ENCODE measurements at places on chromosomes 5 and 9. TPM values are rescaled to one million over a fixed set of nuclear protein-coding genes. Genes with fewer than 3 reads are reported as not detected.
A peak's percentile ranks its signal among the peaks of the same experiment; 100 is the strongest.

Gene FBXW11
- total RNA-seq, result 54.8 TPM

Gene CDKN2B
- 5.0 TPM for total RNA-seq

Gene CLK4
- total RNA-seq, result 22.3 TPM

Gene SOX30
- total RNA-seq, result not detected

Gene TERT
- not detected for total RNA-seq

Gene WNT8A
- not detected for total RNA-seq

Gene CDH6
- total RNA-seq, result not detected

Gene ZNF454
- total RNA-seq, result not detected

Gene INSL6
- total RNA-seq, result not detected

Gene SGCD
- total RNA-seq, result 0.20 TPM

Gene CDC25C
- total RNA-seq, result 14.0 TPM

GRCh38 chr5:7848296-7848695 lies 2.6 kb downstream of the CFAP90 start:
- no peaks in the 10 kb centered on the region for H3K36me3 ChIP-seq
- H3K27ac ChIP-seq, result no peak overlapping the region
- H3K4me3 ChIP-seq, result no peak overlapping the region
- DNase-seq, result no peak

- no peaks in the 10 kb centered on the region for H3K27me3 ChIP-seq
- H3K4me3 ChIP-seq, result no peak overlapping the region
- H3K4me1 ChIP-seq, result peaks cover 42% of the 10 kb centered on the region
- no peak overlapping the region for H3K27ac ChIP-seq
These were observed 43.2 kb downstream of the PSMB7 start for GRCh38 chr9:124372038-124372437.

- H3K27me3 ChIP-seq, result no peaks in the 10 kb centered on the region
- no peak overlapping the region for H3K4me3 ChIP-seq
- no peaks in the 10 kb centered on the region for H3K4me1 ChIP-seq
- no peaks in the 10 kb centered on the region for H3K36me3 ChIP-seq
These were observed 38.6 kb upstream of the SMC5 start for GRCh38 chr9:70220216-70220615.

- H3K4me3 ChIP-seq, result no peak overlapping the region
- DNase-seq, result no peak
- no peak overlapping the region for H3K27ac ChIP-seq
These were observed 240.1 kb downstream of the NR2F1-AS1 start for GRCh38 chr5:93340881-93341280.

GRCh38 chr5:179801304-179802206 lies 5.1 kb downstream of the MGAT4B start:
- no peak overlapping the region for H3K27ac ChIP-seq
- no peaks in the 10 kb centered on the region for H3K27me3 ChIP-seq
- DNase-seq, result peak; percentile 82
- H3K36me3 ChIP-seq, result peaks cover 5% of the 10 kb centered on the region

- no peaks in the 10 kb centered on the region for H3K36me3 ChIP-seq
- H3K27me3 ChIP-seq, result peaks cover 5% of the 10 kb centered on the region
- DNase-seq, result no peak
- H3K4me1 ChIP-seq, result no peaks in the 10 kb centered on the region
These were observed 15.9 kb downstream of the TAL2 start for GRCh38 chr9:105678163-105678562.

- H3K4me1 ChIP-seq, result peaks cover 34% of the 10 kb centered on the region
- H3K4me3 ChIP-seq, result peak overlapping the region; percentile 50
- H3K27ac ChIP-seq, result peak overlapping the region; percentile 71
- no peaks in the 10 kb centered on the region for H3K36me3 ChIP-seq
- no peak for DNase-seq
- no peaks in the 10 kb centered on the region for H3K27me3 ChIP-seq
These were observed 55.9 kb downstream of the DAP start for GRCh38 chr5:10704949-10705621.

DNA sequence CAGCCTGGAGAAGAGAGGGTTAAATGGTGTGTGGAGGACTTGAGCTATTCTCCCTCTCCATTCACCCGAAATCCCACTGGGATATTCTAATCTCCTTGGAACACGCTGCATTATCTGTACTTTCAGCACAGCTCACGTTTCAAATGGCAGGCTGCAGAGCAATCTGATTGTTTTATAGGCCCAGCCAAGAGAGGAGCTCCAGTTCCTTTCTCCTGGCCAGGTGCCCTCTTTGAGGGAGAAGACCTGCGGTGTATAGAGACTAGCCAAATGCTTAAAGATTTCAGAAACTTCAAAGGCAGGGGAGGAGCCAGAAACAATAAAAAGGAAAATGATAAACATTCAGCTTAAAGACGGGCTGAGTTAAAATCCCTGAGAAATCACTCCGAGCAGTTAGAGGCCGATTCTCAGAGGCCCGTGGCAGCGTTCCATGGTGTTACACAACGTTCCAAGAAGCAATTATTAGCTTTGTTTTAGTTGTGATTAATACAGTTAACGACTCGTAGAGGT lies 564.0 kb upstream of the KLF4 start:
- H3K36me3 ChIP-seq, result no peaks in the 10 kb centered on the region
- no peak overlapping the region for H3K27ac ChIP-seq
- H3K4me3 ChIP-seq, result no peak overlapping the region
- no peaks in the 10 kb centered on the region for H3K27me3 ChIP-seq
- H3K4me1 ChIP-seq, result no peaks in the 10 kb centered on the region

DNA sequence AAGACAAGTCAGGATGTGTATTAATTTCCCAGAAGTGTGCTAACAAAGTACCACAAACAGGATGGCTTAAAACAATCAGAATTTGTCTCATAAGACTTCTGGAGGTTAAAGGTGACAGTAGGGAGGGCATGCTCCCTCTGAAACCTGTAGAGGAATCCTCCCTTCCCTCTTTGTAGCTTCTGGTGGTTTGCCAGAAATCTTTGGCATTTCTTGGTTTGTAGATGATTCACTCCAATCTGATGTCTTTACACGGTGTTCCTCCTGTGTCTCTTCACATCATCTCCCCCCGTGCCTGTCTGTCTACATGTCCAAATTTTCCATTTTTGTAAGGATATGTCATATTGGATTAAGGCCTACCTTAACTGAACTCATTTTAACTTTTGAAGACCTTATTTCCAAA lies 471.5 kb downstream of the ZNF608 start:
- H3K4me3 ChIP-seq, result no peak overlapping the region
- no peak overlapping the region for H3K27ac ChIP-seq
- H3K36me3 ChIP-seq, result no peaks in the 10 kb centered on the region
- H3K27me3 ChIP-seq, result no peaks in the 10 kb centered on the region
- no peaks in the 10 kb centered on the region for H3K4me1 ChIP-seq
- no peak for DNase-seq

- no peak overlapping the region for H3K27ac ChIP-seq
- no peak overlapping the region for H3K4me3 ChIP-seq
- no peak for DNase-seq
- peaks cover 16% of the 10 kb centered on the region for H3K27me3 ChIP-seq
- H3K36me3 ChIP-seq, result no peaks in the 10 kb centered on the region
These were observed 15.6 kb downstream of the WWC1 start for GRCh38 chr5:168307022-168307421.

- H3K4me1 ChIP-seq, result no peaks in the 10 kb centered on the region
- peaks cover 35% of the 10 kb centered on the region for H3K27me3 ChIP-seq
- no peak overlapping the region for H3K27ac ChIP-seq
- H3K36me3 ChIP-seq, result no peaks in the 10 kb centered on the region
These were observed 509.3 kb downstream of the KDM4C start for GRCh38 chr9:7266911-7267595.

GRCh38 chr9:7387840-7388239 lies 411.7 kb downstream of the DMAC1 start:
- H3K27ac ChIP-seq, result no peak overlapping the region
- H3K4me1 ChIP-seq, result no peaks in the 10 kb centered on the region
- no peaks in the 10 kb centered on the region for H3K36me3 ChIP-seq
- DNase-seq, result no peak
- no peak overlapping the region for H3K4me3 ChIP-seq

DNA sequence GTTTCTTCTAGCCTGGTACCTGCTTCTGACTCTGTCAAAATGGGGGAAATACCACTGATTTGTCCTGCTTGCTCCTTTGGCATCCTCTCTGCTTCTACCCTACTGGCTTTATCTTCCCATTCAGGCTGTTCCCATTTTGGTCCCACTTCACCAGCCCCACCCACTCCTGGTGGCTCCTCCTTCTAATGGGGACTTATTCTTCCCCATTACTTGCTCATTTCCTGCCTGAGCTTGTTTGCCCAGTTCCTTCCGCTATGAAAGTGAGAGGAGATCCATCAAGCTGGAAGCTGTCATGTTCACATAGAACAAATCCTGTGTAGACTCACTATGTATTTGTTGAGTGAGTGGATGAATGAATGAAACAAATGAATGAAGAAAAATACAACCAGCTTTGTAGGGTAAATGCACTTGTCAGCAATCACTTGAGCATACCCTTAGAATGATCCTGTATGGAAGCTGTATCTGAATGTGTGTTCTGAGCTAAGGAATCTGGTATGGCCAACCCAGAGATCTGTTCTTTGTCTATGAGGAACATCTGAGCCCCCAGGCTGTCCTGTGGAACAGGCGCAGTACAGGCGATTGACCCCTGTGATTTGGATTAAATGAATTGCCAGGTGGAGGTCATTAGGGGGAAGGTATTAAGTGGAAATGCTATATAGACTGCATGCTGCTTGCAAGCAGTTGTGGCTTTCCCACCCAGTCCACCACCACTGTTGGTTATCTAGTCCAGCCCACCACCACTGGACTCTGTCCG lies 89.5 kb downstream of the APBA1 start:
- no peaks in the 10 kb centered on the region for H3K36me3 ChIP-seq
- DNase-seq, result no peak
- no peak overlapping the region for H3K4me3 ChIP-seq
- H3K27me3 ChIP-seq, result peaks cover 7% of the 10 kb centered on the region

DNA sequence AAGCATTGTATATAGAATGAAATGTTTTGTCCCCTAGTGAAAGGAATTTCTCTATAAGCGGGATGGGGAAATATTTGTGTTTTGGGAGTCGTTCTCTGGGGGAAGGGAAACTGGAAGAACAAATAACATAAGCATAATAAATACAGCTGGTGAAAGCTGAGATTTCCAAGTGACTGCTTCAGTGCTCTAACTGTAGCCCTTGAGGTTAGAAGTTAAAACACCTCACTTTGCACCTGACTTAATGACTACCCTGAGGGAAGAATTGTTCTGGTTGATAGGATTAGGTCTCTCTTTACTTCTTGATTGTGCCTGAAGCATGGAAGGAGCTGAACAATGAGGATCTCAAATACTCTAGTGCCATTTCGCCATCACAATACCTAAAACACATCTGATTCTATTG lies 307.4 kb downstream of the MAN2A1 start:
- H3K27me3 ChIP-seq, result peaks cover 10% of the 10 kb centered on the region
- no peaks in the 10 kb centered on the region for H3K36me3 ChIP-seq
- no peak for DNase-seq
- no peak overlapping the region for H3K27ac ChIP-seq
- H3K4me1 ChIP-seq, result peaks cover 11% of the 10 kb centered on the region

DNA sequence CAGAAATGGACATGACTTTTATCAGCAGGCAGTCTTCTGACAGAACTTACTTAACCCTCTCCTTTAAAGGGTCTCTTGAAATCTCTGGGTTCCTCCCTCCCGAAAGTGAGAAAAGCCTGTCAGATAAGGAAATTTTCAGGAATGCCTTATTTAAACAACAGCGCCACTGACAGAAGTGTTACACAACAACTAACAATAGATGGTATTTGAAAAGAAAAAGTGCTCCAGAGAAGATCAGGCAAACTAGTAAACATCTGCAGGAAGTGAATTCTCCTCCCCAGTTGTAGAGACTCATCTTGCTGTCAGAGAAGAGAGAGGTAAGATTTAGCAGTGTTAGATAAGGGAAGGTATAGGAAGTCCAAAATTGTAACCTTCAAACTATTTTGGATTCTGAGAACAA lies 107.2 kb upstream of the NFIL3 start:
- peaks cover 21% of the 10 kb centered on the region for H3K27me3 ChIP-seq
- no peaks in the 10 kb centered on the region for H3K36me3 ChIP-seq
- H3K4me3 ChIP-seq, result no peak overlapping the region
- no peak overlapping the region for H3K27ac ChIP-seq
- no peak for DNase-seq

- no peak overlapping the region for H3K4me3 ChIP-seq
- H3K4me1 ChIP-seq, result no peaks in the 10 kb centered on the region
- no peak overlapping the region for H3K27ac ChIP-seq
- peaks cover 3% of the 10 kb centered on the region for H3K27me3 ChIP-seq
These were observed 11.4 kb downstream of the ABO start for GRCh38 chr9:133263557-133263956.

DNA sequence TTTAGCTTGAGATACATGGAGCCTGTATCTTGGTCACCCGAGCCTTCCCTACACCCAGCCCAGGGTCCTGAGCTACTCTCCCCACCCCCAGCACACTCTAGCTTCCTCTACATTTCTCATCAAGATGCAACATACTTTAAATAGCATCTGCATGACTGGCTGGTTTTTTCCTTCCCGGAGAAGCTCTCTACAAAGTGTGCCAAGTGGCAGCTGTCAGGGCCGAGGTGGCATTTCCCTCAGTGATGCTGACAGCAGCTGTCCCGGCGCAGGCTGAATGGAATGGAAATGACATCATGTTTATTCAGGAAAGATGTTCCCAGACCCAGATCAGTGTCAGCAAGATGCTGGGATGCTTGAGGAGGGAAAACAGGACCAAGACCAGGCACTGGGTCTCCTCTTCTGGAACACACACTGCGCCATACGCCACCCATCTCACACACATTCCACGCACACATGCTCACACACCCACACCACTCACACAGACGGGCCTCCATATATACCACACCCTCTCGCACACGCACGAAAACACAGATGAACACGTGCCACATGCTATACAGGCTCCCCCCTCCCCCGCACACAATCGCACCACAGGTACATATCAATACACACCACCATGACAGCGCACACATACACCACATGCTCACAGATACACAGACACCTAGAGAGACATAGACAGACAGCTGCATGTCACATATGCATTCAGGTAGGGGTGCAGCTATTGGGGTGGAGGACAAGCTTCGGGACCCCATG lies 67.8 kb downstream of the LHX2 start:
- DNase-seq, result no peak
- H3K27ac ChIP-seq, result no peak overlapping the region
- H3K27me3 ChIP-seq, result peaks cover 5% of the 10 kb centered on the region
- no peaks in the 10 kb centered on the region for H3K4me1 ChIP-seq
- no peak overlapping the region for H3K4me3 ChIP-seq

GRCh38 chr9:136741883-136742571 lies 713 bp downstream of the LCN10 start:
- no peaks in the 10 kb centered on the region for H3K36me3 ChIP-seq
- H3K4me1 ChIP-seq, result no peaks in the 10 kb centered on the region
- no peak overlapping the region for H3K4me3 ChIP-seq
- H3K27me3 ChIP-seq, result no peaks in the 10 kb centered on the region
- H3K27ac ChIP-seq, result no peak overlapping the region
- DNase-seq, result no peak
